ENCODE measurements at places on chromosomes 7 and 10.

DNA sequence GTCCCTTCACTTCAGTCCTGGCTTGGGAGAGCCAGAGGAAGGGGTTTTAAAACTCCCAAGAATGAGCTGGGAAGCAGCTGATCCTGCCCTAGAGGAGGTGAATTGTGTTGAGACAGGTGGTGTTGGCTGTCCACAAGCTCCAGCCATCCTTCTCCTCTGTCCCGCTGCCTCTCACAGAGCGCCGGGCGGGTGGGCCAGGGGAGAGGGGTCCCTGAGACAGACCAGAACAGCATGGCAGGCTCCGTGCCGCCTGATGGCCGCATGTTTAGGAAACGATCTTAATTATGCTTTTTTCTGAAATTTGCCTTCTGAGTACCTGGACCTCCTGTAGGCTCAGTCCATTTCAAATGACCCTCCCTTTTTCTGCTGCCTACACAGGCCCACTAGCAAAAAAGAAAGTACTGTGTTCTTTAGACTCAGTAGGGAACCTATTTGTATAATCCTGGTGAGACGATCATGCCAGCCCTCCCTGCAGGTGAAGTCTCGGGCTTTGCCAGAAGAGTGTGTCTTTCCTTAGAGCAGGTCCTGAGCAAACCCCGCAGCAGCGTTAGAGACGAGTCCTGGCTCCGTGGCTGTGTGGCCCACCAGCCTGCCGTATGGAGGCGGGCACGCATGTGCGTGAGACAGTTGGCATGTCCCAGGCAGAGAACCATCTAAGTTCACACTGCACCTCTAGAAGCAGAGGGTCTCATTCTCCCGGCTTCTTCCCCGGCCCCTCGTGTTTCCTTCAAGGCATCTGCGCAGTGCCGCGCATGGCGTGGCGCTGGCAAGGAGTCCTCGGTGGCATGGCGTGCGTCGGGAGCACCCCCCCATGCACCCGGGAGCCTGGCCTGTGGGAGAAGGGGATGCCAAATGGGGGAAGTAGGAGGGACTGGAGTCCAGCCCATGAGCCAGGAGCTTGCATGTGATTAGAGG is 26.3 kb upstream of the PWWP2B start:
- DNase-seq = no peak

GRCh38 chr10:93680412-93681047 is 21.9 kb downstream of the FRA10AC1 start:
- DNase-seq = peak; percentile 4

DNA sequence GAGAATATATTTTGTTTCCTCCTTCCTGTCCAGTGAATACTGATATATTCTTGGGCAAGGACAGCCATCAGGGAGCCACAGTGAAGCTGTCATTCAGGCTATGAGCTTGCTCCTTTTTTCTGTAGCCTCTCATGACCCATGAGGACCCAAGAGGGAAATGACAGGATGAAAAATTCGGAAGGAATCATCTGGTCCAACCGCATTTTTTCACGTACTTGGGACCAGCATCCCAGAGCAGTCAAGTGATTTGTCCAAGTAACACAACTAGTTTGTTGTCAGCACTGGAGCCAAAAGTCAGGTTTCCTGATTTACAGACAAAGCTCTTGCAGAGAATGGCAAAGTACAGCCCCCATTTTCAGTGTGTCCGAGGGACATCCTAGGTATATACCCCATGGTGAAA is 47.2 kb upstream of the AGBL3 start:
- no peak for DNase-seq

DNA sequence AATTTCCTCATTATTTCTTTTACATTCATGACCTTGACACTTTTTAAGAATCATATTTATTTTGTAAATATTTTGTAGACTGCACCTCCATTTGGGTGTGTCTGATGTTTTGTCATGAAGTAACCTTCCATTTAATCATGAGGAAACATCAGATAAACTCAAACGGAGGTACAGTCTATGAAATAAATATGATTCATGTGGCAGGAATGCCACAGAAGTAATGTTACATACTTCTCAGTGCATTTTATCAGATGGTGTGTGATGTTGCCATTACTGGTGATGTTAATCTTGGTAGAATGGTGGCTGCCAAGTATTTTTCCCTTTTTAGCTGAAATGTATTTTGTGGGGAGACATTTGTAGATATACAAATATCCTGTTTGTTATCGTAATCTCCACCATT is 64.9 kb downstream of the ZNF37A start:
- DNase-seq = no peak

DNA sequence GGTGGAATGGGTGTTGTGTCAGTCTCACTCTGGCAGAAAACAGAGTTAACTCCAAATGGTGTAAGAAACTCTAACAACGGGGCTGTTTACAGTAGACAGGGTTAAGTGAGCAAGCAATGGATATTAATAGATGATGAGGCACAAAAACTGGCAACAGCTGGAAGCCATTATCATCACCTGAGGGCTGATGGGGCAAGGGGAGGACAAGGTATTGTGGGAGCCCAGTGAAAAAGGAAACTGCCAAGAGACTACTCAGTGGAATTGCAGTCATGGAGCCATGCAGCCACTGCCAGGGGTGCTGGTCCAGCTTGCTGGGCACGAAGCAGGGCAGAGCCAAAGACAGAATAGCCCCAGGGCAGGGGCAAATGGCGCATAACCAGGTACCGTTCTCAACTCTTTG is 260.7 kb downstream of the BICC1 start:
- no peak for DNase-seq

DNA sequence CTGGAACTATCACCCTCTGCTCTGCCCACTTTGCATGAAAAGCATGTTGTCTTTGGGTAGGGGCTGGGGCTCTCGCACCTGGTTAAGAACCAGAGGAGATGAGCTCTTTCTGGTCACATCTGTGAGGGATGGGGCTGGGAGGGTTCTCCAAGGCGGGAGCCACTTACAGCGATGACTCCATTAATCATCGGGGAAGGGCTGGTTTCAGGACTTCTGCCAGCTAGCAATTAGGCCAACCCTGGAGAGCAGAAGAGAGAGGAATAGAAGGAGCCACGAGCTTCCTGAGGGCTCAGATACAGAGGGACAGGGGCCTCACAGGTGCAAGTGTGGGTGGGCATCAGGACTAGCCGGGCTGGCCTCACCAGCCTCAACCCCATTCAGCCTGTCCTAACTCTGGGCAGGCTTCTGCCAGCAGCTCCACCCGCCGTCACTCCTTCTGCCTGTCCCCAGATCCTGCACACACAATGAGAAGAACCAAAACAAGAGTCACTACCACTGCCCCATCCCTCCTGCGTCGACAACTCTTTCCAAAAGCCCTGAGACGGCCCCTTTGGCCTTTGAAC is 8.4 kb downstream of the AQP1 start:
- no peak for DNase-seq

- no peak for DNase-seq
These were observed 59.7 kb downstream of the OR13A1 start for GRCh38 chr10:45255706-45256105.
